ENCODE measurements at places on chromosomes 3 and 15.

- DNase-seq: peak; percentile 45
Observed at GRCh38 chr3:13419505-13420044, 547 bp downstream of the NUP210 start.

- no peak for DNase-seq
Observed at GRCh38 chr3:194136519-194137007, 615 bp downstream of the HES1 start.

GRCh38 chr3:124839896-124840295 is 47.3 kb downstream of the ITGB5 start:
- no peak for DNase-seq

- no peak for DNase-seq
Observed at GRCh38 chr3:42180901-42181300, 85.1 kb downstream of the CCK start.

DNA sequence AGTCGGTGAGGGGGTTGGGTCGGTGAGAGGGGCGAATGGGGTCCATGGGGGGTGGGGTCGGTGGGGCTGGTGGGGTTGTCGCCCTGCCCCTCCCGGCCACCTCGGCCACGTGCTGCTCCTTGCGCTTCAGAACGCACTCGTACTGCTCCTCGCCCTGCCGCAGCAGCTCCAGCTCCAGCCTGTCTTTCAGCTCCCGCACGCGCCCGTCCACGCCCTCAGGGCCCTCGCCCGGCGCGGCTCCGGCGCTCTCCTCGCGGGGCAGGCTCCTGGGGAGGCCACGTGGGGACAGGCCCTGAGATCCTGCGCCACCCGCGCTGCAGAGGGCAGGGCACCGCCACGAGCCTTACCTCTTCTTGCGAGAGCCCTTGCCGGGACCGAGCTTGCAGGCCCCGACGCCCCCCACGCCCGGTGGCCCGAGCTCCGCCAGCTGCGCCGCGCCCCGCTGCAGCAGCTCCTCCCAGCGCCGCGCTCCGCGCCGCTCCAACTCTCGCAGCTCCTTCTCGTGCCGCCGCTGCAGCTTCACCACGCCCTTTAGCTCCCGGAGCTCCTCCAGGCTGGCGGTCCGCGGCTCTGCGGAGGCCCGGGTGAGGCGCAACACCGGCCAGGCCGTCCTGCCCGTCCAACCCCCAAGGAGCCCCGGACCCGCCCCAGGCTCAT is 8.2 kb upstream of the ANKRD63 start:
- no peak for DNase-seq

DNA sequence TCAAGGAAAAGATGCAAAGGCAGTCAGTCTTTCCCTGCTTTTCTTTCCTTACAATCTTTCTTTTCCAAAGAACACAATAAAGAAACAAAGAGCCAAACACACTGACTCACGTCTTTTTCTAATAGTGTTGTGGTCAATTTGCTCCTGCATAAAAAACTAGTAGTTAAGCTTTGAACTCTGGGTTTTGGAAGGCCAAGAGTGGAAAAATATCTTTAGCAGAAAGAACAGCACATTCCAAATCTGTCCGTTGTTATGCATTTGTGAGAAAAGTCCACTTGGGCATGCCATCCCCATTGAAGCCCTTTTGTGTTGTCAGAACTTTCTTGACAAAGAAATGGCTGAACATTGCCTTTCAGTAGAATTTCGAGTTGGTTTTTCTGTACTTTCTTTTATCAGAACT is 18.2 kb downstream of the COL8A1 start:
- DNase-seq: no peak

DNA sequence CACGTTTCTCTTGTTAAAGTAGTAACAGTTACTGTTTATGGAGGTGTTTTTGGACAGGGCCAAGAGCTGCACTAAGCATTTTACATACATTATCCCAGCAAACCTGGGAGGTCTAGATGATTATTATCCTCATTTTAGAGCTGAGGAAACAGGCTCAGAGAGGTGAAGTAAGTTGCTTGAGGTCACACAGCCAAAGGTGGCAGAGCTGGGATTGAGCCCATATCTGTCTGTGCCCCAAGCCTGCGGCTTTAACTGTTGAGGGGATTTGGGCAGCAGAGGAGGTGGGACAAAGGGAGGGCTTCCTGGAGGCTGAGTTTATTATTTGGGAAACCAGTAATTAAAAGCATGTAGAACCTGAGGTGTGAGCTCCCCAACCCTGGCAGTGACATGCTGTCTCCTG is 9.2 kb downstream of the SMAD6 start:
- DNase-seq: no peak
